ENCODE measurements at places on chromosomes 6 and 20. TPM values are rescaled to one million over a fixed set of nuclear protein-coding genes. Genes with fewer than 3 reads are reported as not detected.

- no peak for DNase-seq
Measured at GRCh38 chr6:90136176-90136575, 160.5 kb downstream of the BACH2 start.

The COL21A1 gene
- polyA plus RNA-seq, result not detected

- no peak for DNase-seq
Measured at GRCh38 chr20:60327971-60328660, 369.9 kb downstream of the CDH26 start.

DNA sequence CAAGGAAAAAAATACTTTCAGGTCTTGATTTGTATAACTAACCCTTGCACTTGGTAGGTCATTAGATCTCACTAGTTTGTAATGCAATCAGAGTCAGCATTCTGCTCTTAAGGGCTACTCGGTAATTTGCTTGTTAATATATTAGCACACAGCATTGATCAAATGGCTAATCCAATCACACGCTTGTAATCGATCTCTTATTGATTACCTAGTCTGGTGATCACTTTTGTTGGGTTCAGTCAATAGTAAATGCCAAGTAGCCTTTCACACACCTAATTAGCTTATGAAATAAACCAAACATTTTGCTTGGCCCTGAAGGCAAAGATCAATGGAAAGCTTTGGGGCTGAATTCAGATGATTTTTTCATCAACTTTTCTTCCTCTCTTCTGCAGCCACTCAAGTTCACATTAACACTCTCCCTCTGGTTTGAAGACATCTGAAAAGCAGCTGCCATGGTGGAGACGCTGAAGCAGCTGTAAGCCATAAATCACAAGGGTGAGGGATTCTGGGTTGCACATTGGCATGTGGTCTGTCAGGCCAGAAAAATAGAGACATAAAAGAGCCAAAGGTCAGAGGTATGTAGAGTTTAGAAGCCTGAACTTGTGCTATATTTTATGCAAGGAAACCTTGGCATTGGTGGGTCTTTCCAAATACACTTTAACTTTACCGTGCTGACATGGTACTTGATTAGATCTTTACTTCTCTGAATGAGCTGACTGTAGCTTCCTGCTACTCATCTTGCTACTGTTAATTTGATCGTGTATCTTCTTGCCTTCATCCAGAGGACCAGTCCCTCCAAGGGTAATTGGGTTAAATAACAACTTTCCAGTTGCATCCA is 234.4 kb downstream of the SIM1 start:
- DNase-seq, result no peak
